ENCODE measurements at places on chromosomes 13 and 19.

GRCh38 chr13:107680115-107680514 is 535.2 kb downstream of the LIG4 start:
- DNase-seq = no peak

- DNase-seq = no peak
These were observed 2.1 kb upstream of the SIGLEC8 start for GRCh38 chr19:51460164-51460992.

DNA sequence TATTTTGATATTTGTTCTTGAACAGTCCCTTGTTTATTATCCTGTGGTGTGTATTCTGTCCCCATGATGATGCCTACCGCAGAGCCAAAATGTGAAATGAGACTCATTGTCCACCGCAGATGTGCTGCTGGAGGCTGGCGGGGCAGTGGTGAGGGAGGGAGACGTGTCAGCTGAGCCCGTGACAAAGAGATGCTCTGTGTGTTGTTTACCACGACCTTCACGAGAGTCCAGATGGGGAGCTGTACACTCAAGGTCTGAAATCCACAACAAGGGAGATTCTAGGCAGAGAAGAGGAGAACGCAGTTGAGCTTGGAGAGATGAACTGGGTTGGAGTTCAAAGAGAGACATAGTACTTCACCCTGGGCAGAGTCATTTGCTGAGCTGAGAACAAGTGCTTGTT is 20.8 kb upstream of the AMER2 start:
- no peak for DNase-seq

- no peak for DNase-seq
These were observed 219.5 kb upstream of the MIR17HG start for GRCh38 chr13:91127995-91128394.

DNA sequence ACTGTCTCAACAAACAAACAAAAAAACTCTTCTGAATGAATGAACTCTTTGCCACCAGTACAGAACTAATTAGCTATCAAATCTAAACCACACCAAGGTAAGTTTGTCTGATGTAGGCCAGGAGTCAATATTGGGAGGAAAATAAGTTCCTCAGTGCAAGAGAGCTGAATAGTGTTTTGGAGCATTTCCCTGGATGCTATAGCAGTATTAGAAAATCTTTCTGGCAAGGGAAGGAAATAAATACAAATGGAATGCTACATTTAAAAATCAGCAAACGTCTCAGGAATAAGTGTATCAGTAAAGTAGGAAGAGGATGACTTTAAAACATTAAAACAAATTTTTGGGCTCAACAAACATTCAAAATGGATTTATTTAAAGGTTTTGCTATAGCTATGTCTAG is 81.3 kb upstream of the TMTC4 start:
- no peak for DNase-seq

DNA sequence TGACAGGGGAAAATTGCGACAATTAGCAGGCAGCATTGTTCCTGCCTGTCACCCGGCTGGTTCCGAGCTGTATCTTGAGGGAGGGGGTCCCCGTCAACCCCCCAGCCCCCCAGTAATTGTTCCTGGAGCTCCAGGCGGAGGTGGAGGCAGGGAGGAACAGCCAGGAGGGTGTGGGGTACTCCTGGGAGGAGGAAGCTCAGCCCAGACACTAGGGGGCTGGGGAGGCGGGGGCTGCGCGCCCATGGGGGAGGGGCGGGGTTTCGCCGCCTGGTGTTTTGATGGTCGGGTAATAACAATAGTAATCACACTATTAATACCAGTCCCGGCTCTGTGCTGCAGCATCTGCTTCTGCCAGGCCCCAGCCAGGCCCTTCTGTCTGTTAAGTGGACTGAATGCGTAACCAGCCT is 8.6 kb downstream of the NPAS1 start:
- no peak for DNase-seq

GRCh38 chr13:105144936-105145335 is 1390.5 kb downstream of the EFNB2 start:
- DNase-seq = no peak
